Caki2 (cell line): ENCODE measurements at places on chromosomes 1 and 21.

- DNase-seq = no peak
Measured at GRCh38 chr1:48617252-48617651, 145.2 kb upstream of the SPATA6 start.

- no peak for DNase-seq
Measured at GRCh38 chr1:181160322-181160721, 71.8 kb downstream of the IER5 start.

DNA sequence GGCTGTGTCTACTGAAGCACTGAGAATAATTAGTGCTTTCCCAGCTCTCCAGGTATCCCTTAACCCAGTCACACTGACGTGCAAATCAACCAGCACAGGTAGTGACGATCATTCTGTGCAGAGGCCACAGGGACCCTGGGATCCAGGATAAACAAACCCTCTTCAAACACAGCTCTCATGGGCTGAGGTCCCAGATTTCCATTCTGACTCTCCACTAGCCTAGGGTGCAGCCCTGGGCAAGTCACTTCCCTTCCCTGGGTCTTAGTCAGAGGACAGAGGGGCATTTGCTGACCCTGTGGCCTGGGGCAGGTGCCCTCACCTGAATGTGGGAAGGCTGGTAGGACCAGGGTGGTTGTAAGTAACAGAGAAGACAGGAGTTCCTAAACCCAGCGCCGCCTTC, 724.7 kb downstream of the MATN1 start:
- no peak for DNase-seq

DNA sequence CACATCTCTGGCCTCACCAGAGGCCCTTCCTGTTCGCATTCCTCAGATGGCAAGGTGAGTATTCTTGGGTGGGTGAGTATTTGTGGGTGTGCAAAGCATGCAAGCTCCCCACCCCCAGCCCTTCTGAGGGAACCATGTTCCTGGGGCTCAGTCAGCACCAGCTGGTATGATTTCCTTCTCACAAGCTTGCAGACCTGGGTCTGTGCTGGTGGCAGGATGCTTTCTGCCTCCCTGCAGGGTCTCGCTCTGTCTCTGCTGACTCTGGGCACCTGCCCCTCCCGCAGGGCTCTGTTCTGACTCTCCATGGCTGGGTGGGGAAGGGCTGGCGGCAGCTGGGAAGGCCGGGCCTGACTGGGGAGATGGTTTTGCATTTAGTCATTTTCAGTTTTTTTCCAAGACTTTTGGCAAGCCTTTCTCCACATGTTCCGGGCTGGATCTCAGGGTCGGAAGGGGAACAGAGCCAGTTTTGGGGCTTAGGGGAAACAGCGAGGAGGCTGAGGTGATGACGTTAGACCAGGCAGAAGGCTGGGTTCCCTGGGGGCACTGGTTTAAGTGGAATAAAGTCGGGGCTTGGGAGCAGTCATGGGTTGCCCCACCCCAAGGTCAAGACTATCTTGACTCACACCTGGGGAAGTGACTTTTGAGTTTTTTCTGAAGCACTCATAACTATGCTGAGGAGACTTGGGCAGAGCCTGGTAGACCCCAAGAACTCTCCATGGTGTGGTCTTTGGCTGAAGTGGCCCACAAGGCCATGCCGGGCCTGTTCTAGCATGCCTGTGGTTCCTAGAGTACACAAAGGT, 6.2 kb downstream of the RASSF5 start:
- no peak for DNase-seq

- DNase-seq = no peak
Measured at GRCh38 chr1:66468722-66469121, 65.2 kb upstream of the SGIP1 start.

DNA sequence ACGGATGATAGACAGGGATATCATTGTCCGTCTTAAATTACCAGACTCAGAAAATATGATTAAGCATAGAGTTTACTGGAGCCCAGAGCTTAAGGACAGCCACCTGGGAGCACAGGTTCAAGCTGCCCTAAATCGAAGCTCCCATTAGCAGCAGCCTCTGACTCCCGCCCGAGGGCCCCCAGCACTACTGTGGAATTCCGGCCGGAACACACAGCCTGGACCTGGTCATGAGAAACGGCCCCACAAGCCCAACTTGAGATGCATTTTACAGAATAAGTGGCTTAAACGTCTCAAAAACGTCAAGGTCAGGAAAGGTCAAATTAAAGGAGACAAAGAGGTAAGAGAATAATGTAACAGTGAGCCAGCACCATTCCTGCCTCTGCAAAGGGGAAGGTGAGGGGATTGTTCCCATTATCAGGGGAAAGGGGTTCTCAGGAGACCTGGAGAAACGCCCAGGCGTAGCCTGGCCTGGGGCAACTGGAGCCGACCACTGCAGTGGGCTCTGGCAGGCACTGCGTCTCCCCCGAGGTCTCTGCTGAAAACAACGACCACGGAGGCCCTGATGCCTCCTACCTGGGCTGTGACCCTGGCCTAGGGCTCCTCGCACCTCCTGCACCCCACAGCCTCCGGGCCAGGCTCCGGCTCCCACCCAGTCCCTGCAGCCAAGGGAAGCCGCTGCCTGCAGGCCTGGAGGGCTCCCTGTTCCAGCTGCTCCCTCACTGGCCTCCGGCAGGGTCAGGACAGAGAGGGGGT, 11.5 kb upstream of the COL6A1 start:
- no peak for DNase-seq

- no peak for DNase-seq
Measured at GRCh38 chr1:197685785-197686184, 89.5 kb downstream of the DENND1B start.

DNA sequence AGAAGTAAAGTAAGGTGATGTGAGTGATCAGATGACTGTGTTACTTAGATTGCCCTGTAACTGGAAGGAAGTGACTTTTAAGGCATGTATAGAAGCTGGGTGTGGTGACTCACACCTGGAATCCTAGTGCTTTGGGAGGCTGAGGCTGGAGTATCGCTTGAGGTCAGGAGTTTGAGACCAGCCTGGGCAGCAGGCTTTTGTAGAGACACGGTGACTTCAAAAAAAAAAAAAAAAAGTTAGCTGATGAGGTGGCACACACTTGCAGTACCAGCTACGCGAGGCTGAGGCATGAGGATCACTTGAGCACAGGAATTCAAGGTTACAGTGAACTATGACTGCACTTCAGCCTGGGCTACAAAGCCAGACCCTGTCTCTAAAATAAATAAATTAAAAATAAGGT, 2.3 kb upstream of the USP16 start:
- DNase-seq = no peak

DNA sequence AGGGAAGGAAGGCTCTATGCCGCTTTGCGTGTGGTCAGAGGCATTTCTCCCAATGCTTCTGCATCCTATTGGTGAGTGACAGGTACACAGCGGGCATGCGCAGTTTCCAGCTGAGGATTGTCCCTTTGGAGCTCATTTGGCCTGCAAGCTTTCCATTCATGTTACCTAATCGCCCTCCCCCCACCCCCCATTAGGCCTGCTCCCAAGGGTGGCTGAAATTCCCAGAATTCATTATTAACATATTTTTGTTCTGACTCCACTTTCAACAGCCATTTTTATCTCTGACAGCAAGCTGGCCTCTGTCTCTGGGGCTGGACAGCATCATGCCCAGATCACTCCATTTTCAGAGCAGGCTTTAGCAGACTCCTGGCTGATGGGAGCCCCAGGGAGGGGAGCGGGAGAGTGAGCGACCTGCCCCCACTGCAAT, 25.6 kb downstream of the MIS18A start:
- DNase-seq = no peak

- no peak for DNase-seq
Measured at GRCh38 chr1:5053744-5054143, 399.3 kb downstream of the AJAP1 start.

DNA sequence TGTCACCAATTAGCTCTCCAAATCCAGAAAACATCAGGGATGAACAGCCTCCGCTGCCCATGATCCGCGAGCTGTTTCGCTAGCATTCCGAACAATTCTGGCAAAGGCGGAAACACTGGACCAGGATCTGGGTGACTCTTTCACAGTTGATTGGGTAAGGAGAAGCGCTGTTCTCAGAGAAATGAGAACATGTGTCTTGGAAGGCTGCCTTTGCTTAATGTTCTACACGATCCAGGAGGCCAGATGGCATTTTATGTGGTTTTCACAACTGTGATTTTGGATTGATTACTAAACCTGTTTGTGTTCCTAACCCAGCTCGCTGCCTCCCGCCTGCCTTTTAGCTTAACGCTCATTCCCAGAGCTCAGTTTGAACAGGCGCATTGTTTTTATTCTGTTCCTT, 144.0 kb downstream of the KIF26B start:
- peak; percentile 24 for DNase-seq

DNA sequence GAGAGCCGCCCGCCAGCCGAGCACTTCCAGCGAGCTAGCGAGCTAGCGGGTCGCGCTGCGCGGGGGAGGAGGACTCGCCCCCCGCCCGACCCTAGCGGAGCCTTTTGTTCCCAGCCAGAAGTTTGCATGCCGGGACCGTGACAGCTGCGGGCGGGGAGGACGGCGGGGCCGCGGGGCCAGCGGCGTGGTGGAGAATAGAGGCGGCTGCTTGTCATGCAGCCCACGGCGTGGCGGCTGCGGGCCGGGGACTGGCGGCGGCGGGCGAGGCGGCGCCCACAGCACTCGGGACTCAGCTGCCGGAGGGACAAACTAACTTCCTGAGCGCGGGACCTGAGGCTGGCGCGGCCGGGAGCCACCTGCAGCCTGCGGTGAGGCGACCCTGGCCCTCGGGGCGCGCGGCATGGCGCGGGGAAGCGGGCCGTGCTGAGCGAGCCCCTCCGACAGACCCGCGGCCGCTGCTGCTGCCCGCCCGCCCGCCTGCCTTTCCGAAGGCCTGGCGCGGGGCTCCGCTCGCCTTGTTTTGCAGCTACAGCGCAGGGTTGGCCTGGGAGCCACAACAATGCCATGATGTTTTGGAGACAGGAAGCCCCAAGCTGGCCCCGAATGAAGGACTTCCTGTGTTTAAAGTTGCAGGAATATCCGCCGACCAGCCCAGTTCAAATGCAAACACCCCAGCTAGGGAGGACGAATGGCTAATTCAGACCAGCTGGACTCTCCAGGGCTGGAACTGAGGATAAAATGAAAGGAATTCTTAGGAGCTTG, 82.2 kb upstream of the BMP8A start:
- DNase-seq = no peak

DNA sequence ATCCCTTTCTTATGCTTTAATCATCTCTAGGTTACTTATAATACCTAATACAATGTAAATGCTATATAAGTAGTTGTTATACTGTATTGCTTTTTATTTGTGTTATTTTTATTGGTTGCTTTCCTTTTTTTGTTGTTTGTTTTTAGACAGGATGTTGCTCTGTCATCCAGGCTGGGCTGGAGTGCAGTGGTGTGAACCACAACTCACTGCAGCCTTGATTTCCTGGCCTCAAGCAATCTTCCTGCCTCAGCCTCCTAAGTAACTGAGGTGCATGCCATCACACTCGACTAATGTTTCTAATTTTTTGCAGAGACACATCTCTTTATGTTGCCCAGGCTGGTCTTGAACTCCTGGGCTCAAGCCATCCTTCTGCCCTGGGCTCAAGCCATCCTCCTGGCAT, 26.9 kb downstream of the KRTAP19-8 start:
- DNase-seq = no peak

GRCh38 chr1:12029720-12030339, 10.5 kb downstream of the MIIP start:
- no peak for DNase-seq

- DNase-seq = no peak
Measured at GRCh38 chr1:233088613-233089012, 138.2 kb downstream of the NTPCR start.

DNA sequence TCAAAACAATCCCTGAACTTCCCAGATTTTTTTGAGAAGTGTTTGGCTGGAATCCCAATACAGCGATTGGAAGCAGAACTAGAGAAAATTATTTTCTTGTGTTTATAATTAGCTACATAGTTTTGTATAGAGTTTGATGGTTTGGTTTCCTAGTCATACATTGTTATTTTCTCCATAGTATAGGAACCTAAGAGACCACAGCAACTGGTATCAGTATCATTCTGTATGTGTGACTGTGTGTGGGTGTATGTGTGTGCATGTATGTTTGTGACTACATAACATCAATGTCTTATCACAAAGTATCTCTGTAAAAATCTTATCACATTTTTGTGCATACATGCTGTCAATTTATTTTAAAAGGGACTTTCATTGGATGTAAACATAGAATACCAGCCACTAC, 780.5 kb downstream of the MRPL39 start:
- no peak for DNase-seq

DNA sequence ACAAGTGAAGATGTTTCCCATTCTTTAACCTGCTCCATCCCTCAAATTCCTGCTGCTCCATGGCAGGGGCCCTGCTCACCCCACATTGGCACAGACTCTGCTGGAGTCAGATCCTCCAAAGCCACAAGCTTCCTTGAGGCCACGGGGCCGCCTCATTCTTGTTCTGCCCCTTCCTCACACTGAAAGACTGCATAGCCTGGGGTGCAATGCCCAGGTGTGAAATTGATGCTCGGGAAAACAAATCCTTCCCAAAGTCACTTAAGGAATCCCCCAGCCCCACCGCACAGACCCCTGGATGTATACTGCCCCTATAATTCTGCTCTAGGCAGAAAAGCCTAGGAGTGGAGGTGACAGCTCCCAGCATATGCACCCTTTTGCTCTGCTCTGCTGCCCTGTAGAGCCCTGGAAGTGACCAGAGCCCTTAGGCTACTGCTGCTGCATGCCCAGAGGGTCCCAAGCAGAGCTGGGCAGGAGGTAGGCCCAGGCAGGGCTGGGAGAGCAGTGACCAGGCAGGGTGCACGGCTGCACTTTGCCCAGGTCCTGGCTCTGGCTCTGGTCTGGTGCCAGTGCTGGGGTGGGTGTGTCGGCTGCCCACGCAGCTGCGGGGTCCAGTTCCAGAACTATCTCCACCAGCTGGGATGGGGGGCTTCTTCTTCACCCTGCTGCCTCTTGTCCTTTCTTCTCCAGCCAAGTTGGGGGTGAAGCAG, 1.6 kb downstream of the HES2 start:
- no peak for DNase-seq

DNA sequence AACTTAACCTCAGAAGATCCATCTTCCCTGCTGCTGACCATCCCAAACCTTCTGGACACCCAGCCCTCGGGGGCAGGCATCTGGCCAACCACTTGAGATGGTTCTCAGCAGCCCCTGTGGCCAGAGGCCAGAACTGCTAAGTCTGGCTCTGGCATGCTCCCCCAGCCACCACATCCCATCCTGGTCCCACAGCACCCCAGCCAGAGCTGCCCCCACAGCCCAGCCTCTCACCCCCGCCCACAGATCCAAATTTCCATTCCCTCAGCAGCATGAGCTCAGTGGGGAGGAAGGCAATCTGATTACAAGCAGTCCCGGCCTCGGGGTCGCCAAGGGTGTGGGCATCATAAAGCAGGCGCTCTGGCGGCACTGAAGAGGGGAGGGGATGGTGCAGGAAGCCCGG, 45.6 kb downstream of the GLIS1 start:
- no peak for DNase-seq

GRCh38 chr1:162022626-162023025, 1.0 kb downstream of the OLFML2B start:
- no peak for DNase-seq

DNA sequence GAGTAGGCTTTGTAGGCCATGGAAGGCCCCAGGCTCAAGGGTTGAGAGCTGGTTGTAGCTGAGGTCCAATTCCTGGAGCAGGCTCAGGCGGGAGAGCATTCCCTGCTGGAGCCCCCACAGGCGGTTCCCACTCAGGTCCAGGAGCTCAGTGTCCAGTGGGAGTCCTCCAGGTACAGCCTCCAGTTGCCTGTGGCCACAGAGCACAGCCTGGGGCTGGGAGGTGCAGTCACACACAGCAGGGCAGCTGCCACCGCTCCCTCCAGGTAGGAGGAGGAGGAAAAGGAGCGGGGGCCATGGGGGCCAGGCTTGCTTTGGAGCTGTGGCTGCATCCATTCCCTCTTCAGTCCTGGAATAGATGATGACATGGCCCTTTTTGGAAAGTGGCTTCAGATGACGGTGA, 2.8 kb downstream of the LINGO4 start:
- DNase-seq = no peak
